ENCODE measurements at places on chromosomes 12 and 14.

GRCh38 chr12:12099102-12099501 is 28.4 kb downstream of the BCL2L14 start:
- DNase-seq: no peak

DNA sequence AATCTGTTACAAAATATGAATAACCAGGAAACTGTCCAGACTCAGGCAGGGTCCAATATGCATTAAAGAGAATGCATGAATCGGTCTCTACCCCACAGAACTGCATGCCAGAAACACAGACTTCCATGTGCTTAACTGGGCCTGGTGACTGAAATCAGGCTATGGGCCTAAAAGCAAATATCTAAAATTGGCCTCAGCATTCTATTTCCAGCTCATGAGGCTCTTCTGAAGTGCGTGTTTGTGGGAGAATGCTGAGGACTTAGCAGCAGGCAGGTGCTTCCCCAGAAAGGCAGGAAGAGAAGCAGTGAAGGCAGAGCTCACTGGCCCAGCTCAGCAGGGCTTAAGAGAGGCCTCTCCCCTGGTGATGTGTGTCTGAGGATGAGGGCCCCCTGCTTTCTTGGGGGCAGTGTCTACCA is 48.5 kb downstream of the ADGRD1 start:
- no peak for DNase-seq

- peak; percentile 36 for DNase-seq
Measured at GRCh38 chr14:50038398-50039119, 77.8 kb downstream of the VCPKMT start.

DNA sequence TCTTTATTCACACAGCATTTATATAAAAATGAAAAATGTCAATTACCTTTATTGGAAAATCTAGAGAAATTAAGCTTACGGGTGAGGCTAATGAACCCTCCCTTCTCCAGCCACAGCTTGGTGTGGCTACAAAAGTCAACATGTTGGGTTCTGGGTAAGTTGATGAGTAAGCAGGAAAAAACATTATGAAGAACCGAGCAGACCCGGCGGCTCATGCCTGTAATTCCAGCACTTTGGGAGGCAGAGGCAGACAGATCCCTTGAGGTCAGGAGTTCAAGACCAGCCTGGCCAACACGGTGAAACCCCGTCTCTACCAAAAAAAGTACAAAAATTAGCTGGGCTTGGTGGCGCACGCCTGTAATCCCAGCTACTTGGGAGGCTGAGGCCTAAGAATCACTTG is 10.9 kb downstream of the NAA25 start:
- no peak for DNase-seq

DNA sequence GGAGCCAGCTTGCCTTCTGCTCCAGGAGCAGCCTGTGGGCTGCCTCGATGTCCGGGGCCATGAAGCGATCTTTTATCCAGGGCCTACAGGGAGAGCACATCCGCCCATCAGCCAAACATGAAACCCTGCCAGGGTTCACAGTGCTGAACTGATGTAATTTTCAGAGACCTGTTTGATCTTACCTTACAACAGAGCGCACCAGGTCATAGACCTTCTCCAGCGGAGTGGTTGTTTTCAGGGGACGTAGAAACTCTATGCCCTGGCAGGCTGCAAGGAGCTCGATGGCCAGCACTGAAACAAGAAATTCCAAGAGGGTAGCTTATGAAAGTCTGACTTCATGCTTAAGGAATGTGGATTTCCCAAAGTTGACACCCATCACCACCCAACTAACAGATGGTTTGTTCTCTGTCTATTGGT is 19.7 kb downstream of the HAL start:
- no peak for DNase-seq

- DNase-seq: no peak
Measured at GRCh38 chr12:105418229-105418628, 87.7 kb downstream of the C12orf75 start.

- DNase-seq: no peak
Measured at GRCh38 chr12:91561301-91561957, 378.8 kb upstream of the DCN start.

- DNase-seq: no peak
Measured at GRCh38 chr14:91872517-91873470, 5.5 kb upstream of the TC2N start.

DNA sequence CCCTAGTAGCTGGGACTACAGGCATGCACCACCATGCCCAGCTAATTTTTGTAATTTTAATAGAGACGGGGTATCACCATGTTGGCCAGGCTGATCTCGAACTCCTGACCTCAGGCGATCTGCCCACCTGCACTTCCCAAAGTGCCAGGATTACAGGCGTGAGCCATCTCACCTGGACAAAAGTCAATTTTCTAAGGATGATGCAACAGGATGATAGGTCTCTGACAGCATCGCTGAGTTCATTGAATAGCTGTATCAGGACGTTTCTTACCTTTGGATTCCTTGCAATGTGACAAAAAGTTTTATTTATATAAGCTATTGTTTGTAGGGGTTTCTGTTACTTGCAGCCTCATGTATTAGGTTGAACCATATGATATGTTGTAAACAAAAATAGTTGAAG is 55.5 kb upstream of the PCED1B start:
- no peak for DNase-seq

DNA sequence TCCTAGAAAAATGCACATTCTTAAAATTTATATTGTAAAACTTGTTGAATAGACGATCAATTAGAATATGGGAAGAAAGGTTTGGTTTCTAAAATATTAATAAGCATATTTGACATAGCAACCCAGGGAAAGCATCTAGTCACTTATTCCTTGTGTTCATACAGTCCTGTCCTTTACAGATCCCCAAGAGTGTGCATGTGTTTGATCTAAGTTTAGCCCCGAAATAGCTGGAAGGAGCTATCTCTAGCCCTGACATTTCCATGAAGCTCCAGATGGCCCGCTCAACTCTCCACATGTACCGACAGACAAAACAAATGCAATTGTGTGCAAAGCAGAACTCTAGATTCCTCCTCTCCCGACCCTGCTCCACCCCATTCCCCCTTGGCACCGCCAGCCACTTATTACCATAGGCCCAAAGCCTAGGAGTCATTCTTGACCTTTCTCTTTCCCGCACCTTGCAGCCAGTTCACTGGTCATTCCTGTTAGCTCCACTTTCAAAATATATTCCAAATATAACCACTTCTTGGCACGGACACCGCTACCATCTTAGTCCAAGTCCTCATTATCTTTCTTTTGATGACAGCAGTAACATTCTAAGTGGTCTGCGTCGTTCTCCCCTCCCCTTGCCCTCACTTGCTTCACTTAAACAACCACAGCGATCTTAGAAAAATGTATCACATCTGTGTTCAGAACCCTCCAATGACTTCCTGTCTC is 45.4 kb upstream of the GZMB start:
- DNase-seq: no peak

DNA sequence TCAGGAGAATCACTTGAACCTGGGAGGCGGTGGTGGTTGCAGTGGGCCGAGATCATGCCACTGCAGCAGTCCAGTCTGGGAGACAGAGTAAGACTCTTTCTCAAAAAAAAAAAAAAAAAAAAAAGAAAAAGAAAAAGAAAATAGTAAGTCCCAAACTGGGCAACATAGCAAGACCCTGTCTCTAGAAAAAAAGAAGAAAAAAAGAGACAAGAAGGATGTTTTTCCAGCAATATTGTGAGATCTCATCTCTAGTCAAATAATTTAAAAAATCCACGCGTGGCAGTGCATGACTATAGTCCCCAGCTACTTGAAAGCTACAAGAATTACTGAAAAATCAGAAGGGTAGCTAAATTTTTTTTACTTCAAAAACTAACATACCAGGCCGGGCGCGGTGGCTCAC is 8.0 kb downstream of the USP44 start:
- no peak for DNase-seq

GRCh38 chr12:131120831-131121271 is 167.1 kb downstream of the ADGRD1 start:
- no peak for DNase-seq

- no peak for DNase-seq
Measured at GRCh38 chr12:54147186-54147585, 41.6 kb downstream of the SMUG1 start.

DNA sequence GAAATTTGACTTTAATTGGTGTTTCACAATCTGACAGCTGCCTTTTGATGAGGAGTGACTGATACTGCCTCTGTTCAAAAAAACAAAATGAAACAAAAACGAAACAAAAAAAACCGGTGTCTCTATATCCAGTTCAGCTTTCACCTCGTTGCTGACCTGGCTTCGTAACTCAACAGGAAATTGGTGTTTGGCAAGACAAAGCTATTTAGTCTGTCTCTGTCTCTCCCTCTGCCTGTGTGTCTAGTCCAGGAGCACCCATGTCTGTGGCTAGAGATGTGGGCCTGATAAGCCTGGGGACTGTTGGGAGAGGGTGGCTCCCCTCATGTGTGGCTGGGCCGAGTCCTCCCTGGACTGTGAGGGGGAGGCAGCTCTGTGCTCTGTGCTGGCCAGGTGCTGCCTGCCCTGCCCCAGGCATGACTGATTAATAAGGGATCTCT is 11.3 kb downstream of the CACNA1C start:
- DNase-seq: no peak

DNA sequence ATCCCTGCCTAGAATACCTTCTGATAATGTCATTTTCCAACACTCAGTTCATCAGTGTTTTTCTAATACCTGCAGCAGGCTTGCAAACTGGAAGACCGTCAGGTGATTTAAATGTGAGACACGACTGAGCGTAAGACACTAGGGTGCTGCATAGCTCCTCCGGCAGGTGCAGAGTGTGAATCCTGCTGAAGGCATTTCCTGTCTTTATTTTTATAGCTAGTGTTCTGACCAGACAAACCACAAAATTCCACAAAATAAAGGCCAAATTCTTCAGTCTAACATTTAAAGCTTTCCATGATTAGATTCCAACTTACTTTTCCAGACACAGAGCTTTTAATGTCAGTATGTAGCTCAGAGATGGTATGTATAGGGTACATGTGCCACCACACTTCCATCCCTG is 70.7 kb downstream of the BBS10 start:
- no peak for DNase-seq

GRCh38 chr14:25308244-25308643 is 258.3 kb upstream of the STXBP6 start:
- no peak for DNase-seq

GRCh38 chr14:21032326-21033132 is 2.1 kb downstream of the RNASE13 start:
- DNase-seq: no peak

DNA sequence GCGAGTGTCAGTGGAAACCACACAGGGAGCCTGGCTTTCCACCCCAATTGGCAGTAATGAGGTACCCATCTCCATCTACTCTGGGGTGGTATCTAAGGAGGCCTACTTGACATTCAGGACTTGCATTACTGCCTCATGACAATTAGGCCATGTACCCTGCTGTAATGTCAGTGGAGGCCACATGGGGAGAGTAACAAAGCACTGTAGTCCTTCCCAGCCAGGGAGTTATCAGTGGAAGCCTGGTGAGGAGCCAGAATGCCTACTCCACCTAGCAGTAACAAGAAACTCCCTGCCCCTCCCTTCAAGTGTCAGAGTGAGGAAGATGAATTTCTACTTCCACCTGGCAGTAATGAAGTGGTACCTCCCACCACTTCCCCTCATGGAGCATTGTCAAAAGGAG is 12.5 kb downstream of the TIMM9 start:
- no peak for DNase-seq

GRCh38 chr12:6234214-6234613 is 34.0 kb downstream of the CD9 start:
- no peak for DNase-seq

DNA sequence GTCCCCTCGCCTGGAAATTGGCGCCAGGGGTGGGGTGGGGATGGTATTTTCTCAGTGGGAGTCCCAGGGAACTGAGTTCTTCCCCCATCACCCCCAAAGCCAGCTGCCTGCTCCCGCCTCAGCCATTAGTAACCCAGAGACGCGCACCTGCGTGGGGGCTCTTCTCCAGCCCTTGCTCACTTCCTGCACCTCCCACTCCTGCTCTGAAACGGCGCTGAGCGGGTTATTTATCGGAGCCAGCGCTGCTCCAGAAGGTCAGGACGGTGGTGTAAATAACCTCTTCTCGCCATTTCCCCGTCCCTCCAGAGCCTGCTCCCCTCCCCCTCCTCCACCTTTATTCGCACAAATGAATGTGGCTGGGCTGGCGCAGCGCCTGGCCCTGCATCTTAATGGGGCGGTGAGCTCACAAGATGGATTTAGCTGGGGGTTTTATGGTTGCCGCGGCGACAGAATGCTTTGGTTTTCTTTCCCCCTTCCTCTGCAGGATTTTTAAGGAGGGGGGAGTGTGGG is 12.2 kb downstream of the GPR84 start:
- DNase-seq: no peak

DNA sequence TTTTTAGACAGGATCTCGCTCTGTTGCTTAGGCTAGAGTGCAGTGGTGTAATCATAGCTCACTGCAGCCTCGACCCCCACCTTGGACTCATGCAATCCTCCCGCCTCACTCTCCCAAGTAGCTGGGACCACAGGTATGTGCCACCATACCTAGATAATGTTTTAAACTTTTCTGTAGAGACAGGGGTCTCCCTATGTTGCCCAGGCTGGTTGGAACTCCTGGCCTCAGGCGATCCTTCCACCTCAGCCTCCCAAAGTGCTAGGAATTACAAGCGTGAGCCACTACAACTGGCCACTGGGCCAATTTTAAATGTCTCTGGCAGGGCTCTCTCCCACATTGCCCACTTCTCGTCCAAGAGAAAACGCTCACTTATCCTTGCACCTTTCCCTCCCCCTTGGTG is 66.5 kb upstream of the DACT1 start:
- DNase-seq: no peak
